Activated T-helper 1 cell treated with anti-CD3 and anti-CD28 coated beads, Interleukin-2, amount 50 U/mL, for 16 hours (primary cell): ENCODE measurements at places on chromosomes 4 and X.

DNA sequence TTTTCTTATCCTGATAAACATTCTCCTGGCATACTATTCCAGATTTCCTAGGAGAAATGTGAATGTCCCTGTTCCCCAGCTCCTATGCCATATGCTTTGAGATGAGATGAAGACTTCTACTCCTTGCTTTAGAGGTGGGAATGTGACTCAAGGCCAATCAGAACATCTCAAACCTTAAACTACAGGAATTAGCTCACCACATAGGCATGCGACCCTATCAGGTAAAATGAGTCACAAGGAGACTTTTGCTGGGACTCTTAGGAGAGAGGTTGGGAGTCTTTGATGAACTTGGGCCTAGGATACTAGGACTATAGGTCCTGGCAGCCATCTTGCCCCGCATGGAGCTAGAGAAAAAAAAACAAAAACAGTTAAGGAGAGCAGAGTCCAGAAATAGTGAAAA lies 5.8 kb upstream of the USO1 start:
- no peak for DNase-seq

DNA sequence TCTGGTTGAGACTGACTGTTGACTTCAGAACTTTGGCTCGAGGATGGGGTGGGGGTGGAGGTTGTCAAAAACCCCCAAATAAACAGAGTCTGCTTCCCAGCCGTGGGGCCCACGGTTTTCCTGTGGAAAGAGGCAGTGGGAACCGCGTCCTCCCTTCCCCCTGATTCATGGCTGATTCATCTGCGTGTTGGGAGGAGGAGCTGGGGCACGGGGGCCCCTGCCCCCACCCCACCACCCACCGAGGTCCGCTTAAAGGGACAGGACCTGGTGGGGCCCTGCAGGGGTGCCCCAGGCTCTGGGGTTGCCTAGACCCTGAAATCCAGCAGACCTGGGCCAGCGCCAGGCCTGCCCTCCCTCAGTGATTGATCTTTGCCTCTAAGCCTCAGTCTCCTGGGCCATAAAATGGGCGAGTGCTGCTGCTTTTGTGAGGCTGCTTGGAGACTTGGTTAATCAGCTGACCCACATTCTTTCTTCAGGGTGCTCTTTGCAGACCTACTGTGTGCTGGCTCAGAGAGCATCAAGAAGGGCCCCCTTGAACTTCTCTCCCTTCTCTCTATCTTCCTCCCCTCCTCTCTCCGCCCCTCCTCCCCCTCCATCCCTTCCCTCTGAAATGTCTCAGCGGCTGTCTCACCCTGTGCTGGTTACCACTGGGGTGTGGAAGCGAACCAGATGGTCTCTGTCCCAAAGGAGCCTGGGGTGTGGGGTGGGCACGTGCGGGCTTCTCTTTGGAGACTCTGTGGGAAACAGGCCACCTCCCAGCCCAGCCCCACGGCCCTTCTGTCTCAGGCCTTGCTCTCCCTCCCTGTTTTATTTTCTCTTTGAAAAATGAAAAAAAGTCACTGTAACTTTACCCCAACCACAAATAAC lies 9.1 kb downstream of the HTRA3 start:
- DNase-seq, result no peak

GRCh38 chrX:69522052-69522451 lies 17.9 kb downstream of the NALF2 start:
- DNase-seq, result no peak

DNA sequence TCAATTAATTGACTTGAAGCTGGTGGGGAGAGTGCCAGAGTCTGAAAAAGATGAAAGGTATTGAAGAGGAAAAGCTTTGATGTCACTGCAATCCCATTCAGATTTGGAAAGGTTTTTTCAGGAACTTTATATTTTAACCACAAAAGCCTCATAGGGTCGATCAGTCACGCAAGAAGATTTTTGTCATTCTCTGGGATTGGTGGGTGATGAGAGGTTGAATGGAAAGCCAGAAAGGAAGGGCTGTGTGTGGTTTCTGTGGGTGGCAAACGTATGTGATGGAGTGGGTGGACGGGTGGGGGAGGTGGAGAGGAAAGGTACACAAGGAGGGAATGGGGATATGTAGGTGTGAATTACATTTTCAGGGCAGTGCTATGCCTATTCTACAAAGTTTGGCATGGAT lies 173.8 kb upstream of the SCML1 start:
- no peak for DNase-seq

DNA sequence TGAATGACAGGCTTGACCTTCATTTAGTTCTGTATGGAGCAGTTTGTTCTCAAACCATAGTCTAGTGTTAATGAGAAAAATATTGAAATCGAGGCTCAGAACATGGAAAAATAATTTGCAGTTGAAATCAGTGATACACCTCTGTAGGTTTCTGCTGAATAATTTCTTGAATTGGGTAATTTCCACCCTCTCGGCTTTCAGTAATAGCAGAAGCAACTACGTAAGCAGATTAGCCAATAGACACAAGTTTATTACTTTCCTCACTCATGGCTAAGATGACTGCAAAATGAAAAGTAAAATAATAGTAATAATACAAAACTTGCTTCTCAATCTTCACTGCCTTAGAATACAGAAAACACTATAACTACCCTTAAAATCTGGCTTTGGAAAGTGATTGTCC lies 46.0 kb downstream of the USP38 start:
- DNase-seq, result no peak

DNA sequence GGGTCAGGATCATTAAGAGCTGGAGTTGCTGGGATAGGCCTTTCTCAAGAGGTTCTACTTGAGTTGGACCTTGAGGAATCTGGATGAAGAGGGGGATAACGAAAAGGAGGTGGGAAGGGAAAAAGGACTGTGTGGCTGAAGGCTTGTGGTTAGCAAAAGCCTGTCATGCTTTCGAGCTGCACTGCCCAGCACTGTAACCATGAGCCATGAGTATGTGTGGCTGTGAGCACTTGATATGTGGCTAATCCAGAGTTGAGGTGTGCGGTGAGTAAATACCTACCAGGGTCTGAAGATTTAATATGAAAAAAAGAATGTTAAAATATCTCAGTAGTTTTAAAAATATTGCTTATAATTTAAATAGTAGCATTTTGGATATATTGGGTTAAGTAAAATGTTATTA lies 11.4 kb downstream of the TMEM165 start:
- DNase-seq, result no peak

DNA sequence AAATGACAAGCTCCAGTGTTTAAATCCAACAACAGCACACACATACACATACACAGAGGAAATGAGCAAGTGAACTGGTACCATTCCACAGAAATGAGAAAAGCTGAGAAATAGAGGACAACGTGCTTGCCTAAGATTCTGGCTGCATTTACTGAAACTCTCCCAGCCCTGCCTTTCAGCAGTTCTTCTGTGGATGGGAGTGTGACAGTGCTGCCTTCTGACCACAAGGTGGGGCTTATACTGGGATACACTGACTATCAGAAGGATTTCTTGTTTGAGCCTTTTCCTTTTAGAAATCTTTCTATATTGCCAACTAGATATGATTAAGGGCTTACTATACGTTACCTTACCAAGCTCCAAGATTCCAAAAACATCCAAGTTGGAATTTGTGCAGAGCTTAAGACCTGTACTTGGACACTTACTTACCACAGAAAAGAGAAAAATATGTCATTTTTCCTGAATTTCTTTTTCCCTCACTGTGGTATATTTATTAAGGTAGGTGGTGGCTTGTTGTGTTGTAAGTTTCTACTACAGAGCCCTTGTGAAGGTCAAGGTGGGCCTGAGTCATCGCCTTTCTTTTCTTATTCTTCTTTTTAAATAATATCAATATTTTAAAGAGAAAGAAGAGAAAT lies 10.7 kb upstream of the CXCL8 start:
- no peak for DNase-seq
